M059J (cell line): ENCODE measurements at places on chromosomes 7 and 10. TPM values are rescaled to one million over a fixed set of nuclear protein-coding genes. Genes with fewer than 3 reads are reported as not detected.

The CLCN1 gene
- not detected in 2 replicates for total RNA-seq

The LBX1 gene
- not detected in 2 replicates for total RNA-seq

The GNAT3 gene
- 0.12 and 1.6 TPM in 2 replicates for total RNA-seq

The CPXM2 gene
- total RNA-seq = not detected in 2 replicates

The GIMAP2 gene
- 5.6 and 6.3 TPM in 2 replicates for total RNA-seq

The SEPTIN7 gene
- 282 and 361 TPM in 2 replicates for total RNA-seq

The GSDME gene
- 17.4 and 24.8 TPM in 2 replicates for total RNA-seq

The PSMG3 gene
- total RNA-seq = 86.5 and 87.9 TPM in 2 replicates
